LHCN-M2 (cell line): ENCODE measurements at places on chromosomes 2 and 18. TPM values are rescaled to one million over a fixed set of nuclear protein-coding genes. Genes with fewer than 3 reads are reported as not detected.

The CYTIP gene
- total RNA-seq = 0.92 and 1.7 TPM in 2 replicates

The TNS1 gene
- total RNA-seq = 47.8 and 53.4 TPM in 2 replicates

The ASPRV1 gene
- total RNA-seq = 0.34 TPM in 1 of 2 replicates, not detected in the other

The PROC gene
- not detected in 2 replicates for total RNA-seq

The MEMO1 gene
- 47.8 and 48.3 TPM in 2 replicates for total RNA-seq

The SGPP2 gene
- not detected in 2 replicates for total RNA-seq

The VWA3B gene
- not detected in 2 replicates for total RNA-seq

DNA sequence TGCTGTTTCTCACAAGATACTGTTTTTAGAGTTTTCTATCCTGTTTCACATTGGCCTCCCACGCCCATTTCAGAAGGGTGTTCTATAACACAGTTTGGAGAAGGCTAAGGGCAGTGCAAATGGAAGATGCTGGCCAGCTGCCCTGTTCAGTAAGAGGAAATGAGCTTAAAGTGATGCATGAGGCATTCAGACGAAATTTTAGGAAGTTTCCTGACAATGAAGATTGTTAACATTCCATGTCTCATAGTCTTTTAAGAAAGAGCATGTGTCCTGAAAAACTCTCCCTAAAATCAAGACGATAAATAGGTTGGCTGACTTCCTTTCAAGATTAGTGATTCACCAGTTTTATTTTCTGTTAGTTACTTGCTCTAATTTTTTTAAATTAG lies 484.2 kb upstream of the NRP2 start:
- DNase-seq = peak; percentile 74

DNA sequence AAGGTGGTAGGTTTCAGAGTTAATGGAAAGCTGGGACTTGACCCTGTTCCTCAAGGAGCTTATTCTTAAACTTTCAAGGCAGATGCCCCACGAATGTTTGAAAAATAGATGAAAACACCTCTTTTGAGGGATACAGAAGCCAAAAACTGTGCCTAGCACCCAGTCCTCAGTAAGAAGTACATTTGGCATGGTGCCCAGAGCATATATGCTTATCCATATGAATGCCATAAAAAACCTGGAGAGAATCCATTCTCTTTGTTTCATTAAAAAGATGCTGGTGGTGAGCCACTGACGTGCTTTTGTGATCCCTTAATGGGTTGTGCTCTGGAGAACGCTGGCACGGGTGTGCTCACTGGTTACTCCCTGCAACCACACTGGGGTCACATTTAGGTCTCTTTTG lies 69.0 kb downstream of the IL1R2 start:
- no peak for DNase-seq

GRCh38 chr18:68418881-68419280 lies 296.0 kb downstream of the TMX3 start:
- peak; percentile 88 for DNase-seq

- DNase-seq = no peak
Observed at GRCh38 chr18:41226911-41227310, 728.1 kb upstream of the PIK3C3 start.

DNA sequence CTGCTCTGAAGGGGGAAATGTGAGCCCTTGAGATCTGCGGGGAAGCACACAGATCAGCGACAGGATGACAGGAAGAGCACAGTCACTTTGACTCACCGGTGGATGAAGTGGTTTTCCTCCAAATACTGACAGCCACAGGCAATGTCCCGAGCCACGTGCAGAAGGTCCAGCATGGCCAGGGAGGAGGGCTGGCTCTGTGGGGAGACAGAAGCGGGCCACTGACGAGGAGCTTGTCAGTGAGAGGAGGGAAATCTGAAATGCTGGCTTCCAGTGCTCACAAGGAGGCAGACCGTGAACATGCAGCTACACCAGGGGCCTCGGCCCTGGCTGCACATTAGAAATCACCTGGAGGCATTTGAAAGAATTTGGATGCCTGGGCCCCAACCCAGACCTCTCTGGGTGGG lies 98.7 kb downstream of the CLIP4 start:
- peak; percentile 18 for DNase-seq

- no peak for DNase-seq
Observed at GRCh38 chr2:76851000-76851399, 671.2 kb downstream of the LRRTM4 start.

DNA sequence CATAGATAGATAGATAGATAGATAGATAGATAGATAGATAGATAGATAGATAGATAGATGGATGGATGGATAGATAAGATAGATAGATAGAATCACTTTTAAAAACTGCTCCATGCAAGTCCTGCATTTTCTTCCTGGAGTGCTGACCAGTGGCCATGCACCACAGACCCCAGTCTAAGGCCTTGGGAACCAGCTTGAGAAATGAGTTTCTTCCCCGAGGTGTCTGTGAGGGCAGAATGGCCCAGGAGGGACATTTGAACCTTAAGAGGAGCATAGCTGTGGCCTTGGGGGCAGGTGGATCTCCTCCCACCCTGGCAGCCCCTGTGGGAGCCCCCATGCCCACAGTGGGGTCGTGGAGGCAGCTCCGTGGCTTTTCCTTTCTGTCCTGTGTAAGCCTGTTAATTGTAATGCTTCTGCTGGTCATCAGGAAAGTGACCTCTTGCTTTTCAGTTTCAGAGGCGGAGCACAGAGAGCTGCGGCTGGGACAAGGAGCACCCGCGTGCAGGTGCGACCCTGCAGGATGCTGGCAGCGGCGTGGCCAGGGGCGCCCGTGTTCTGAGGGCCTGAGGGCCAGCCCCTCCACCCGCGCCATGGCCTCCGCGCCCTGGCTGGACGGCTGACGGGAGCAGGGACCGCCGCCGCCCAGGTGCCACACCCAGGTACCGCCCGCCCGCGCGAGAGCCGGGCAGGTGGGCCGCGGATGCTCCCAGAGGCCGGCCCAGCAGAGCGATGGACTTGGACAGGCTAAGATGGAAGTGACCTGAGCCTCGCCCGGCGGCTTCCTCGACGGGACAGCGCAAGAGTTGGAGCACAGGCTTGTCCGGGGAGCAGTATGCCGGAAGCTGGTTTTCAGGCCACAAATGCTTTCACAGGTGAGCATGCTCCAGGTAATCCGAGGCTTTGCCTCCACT lies 168.6 kb downstream of the LDLRAD4 start:
- no peak for DNase-seq

- no peak for DNase-seq
Observed at GRCh38 chr18:79975043-79975442, 10.6 kb downstream of the HSBP1L1 start.

DNA sequence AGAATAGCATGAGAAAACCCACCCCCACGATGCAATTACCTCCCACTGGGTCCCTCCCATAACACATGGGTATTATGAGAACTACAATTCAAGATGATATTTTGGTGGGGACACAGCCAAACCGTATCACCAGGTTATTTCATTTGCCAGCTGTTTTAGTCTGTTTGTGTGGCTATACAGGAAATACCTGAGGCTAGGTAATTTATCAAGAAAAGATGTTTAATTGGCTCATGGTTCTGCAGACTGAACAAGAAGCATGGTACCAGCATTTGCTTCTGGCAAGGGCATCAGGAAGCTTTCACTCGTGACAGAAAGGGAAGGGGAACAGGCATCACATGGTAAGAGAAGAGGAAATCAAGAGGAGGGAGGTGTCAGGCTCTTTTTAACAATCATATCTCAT lies 329.2 kb downstream of the GULP1 start:
- no peak for DNase-seq

DNA sequence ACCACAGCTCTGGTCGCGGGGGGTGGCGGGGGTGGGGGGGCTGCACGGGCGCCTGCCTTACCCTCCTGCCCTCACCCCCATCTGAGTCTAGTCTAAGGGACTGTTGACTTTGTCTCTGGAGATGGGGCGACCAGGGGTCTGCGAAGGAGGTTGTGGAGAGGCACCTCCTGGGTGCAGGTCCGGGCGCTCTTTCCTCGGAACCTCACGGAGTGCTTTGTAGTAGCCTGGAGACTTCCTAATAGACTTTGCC lies 141.3 kb downstream of the MEIS1 start:
- DNase-seq = no peak

DNA sequence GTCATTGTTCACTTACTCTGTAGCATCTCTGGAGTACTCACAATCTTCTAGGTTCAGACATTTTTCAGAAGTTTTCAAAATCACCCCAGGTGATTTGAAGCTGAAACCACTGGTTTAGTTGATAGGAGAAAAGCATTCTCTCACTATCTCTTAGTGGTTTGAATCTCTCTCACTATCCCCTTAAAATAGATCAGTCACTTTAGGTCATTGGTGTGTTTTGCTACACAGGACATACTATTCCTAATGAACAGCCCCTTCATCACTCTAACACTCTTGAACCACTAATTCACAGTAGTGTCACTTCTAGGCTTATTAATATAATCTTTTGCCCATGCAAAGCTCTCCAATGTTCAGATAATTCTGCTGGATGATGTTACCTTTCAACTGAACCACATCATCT lies 34.5 kb downstream of the LYPD6 start:
- DNase-seq = no peak

DNA sequence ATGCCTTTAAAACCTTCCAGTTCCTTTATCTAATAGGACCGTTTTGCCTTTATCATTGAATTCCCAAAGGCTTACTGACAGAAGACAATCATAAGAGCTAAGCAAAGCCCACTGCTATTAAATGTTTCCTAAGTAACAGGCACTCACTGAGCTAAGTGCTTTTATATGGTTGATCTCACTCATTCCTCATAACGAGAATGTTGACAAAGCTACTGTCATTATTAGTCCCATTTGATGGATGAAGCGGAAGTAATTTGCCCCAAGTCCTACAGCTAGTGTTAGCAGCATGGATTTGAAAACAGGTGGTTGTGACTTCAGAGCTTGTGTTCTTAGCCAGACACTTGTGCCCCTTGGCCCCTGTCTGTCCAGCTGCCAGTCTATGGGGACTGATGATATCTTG lies 134.8 kb upstream of the SERPINE2 start:
- DNase-seq = no peak

DNA sequence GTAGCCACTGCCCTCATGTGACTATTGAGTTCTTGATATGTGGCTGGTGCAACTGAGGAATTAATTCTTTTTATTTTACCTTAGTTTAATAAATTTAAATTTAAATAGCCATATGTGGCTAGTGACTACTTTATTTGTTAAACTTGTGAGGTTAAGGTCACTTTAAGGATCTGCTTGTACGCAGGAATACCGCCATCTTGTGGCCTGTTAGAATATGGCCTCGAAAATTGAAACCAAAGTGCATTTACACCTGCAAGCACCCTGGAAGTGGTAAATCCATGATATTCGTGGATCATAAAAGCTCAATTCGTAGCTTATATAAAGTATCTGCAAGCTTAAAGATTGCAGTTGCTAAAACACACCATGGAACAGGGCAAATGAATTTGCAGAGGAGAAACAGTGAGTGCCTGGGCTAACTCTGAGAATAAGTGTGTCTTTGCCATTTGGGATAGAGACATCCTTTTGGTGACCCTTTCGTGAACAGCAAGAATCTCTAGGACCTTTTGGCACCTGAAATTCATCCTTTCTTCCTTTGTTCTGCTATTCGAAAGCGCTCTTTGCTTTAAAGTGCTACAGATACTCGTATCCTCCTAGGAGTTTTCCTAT lies 59.9 kb upstream of the REG3A start:
- peak; percentile 10 for DNase-seq

DNA sequence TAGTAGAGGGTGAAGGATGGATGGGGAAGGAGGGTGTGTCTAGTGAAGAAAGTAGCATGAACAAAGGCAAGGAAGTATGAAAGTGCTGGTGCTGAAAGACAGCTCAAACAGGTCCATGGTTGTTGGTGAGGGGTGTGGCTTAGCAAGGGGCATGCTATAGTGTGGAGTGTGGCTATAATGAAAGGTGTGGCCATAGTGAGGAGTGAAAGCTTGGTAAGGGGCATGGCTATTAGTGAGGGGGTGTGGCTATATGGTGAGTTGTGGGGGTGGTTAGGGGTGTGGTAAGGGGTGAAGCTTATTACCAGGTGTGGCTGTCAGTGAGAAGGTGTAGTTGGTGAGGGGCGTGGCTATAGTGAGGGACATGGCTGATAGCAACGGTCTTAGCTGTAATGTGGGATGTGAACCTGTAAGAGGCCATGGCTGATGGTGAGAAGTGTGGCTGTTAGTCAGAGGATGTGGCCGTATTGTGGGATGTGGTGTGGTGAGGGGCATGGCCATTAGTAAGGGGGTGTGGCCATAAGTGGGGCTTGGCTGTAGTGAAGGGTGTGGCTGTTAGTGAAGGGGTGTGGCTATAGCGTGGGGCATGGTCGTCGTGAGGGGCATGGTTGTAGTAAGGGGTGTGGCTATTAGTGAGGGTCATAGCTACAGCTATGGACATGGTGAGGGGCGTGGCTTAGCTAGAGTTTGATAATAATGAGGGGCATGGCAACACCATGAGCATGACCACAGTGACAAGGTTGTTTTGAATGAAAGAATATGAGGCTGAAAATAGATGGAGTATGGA lies 549.6 kb downstream of the FBXO15 start:
- DNase-seq = no peak

DNA sequence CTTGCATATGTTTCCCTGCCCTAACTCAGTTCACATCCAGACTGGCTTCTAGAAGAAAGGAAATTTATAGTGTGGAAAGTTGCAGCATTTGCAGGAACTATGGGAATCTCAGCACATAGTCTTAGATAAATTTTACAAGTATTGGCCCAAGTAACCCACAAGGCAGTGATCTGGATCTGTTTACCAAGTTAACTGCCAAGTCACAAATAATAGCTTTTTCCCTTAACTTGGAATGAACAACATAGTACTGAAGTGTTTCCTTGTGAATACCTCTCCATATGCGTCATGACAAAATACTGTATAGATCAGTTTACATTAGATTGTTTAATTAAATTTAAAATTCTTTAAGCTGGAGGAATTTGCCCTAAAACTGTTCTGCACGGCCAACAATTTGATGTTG lies 255.8 kb upstream of the EPAS1 start:
- DNase-seq = no peak

DNA sequence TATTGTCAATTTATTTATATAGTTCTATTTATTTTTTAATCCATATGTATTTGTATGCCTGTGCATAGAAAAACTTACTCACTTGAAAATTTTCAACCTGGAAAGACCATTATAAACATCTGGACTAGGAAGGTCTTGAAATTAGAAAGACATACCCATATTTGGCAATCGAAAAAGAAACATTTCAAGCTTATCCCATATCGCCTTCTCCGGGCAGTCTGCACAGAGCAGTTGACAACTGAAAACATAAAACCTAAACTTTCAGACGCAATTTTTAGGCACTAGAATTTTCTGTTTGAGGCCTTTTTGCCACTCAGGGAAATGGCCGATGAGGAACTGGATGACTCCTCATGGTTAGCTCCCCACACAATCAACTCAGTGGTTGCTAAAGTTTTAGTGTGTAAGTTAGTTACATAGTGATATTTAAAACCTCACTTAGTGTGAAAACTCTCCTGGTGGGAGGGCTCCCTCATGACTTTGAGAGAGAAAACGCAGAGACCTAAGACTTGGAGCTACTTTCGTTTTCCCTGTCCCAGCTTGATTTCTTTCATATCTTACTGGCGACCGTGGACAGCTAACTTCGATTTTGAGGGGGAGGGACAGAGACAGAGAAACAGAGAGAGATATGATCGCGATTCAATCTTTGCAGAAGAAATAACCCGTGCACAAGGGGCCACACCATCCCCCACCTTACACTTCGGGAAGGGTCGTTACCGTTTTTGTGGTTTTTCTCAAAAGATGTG lies 3.2 kb upstream of the HOXD12 start:
- no peak for DNase-seq

GRCh38 chr18:23981369-23981980 lies 33.1 kb upstream of the TTC39C start:
- no peak for DNase-seq
